Putamen (tissue), 1 donor: ENCODE measurements at places on chromosomes 7 and 10.

DNA sequence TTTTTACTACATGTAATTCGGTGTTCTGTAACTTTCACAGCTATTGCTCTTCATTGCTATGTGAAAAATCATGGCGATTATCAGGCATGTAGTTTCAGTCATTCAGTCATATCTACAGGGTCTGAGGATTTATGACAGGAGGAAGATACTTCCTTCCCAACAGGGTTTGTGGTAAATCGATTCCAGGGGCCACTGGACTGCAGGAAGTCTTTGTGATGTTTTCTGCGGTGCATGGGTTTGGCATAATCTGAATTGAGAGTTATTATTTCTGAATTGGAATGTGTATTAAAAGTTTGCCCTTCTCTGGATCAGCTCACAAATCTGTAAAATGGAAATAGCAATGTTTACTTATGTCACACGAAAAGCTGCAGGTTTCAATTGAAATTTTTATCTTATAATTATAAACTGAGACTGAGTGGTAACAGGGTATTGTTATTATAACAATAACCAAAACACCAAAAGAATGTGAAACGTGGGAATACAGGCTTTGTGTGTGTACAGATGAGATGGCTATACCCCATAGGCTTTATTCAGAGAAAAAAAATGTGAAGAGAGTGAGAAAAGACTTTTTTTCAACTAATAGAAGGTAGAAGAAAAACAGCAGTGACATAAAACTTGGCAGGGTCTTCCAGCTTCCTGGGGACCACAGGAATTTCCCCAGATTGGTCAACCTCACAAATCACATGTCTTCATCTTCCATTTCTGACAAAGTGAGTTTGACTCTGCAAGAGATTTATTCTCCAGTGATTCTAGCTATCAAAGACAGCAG, 307.7 kb upstream of the NFE2L3 start:
- no peak for DNase-seq

DNA sequence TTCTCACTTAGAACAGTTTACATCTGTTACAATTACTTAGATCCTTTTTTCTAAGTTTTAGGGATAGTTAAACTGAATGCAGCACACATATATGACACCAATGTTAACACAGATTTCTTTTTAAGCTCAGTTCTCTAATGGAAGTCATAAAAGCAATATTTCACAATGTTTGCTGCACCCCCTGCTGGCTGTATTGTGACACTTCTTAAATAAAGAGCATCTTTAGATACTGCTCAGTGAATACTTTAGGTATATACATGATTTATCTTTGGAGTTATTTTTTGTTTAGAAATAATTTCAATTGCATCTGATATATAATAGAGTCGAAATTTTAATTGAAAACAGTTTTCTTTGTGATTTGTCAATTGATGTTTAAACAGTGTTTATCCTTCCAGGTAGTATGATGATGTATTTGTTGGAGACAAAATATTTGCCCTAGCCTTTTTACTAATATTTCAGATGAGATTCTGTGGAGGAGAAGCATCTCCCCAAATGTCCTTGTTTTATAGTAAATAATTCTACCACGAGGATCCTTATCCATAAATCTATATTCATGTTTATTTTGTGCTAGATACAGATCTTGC, 174.4 kb downstream of the ST7 start:
- DNase-seq, result peak; percentile 46

- peak; percentile 85 for DNase-seq
Measured at GRCh38 chr10:92242910-92243671, 47.8 kb downstream of the CPEB3 start.

GRCh38 chr10:27625452-27626211, 120.0 kb downstream of the MKX start:
- no peak for DNase-seq

DNA sequence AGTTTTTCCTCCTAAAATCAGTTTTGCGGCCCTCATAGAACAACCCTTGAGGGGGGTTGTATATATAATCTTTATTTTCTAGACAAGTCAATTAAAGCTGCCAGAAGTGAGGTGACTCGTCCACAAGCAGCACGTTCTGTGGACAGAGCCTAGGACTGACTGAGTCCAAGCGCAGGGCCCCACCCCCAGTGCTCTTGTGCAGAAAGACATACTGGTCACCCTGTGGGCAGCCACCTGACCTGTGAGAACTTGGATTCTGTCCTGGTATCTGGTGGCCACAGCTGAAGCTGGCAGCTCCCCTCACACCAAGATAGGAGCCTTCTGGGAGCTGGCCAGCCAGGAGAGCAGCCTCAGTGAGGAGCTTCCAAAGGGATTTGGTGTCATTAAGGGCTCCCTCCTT, 89.3 kb downstream of the GRK5 start:
- no peak for DNase-seq

DNA sequence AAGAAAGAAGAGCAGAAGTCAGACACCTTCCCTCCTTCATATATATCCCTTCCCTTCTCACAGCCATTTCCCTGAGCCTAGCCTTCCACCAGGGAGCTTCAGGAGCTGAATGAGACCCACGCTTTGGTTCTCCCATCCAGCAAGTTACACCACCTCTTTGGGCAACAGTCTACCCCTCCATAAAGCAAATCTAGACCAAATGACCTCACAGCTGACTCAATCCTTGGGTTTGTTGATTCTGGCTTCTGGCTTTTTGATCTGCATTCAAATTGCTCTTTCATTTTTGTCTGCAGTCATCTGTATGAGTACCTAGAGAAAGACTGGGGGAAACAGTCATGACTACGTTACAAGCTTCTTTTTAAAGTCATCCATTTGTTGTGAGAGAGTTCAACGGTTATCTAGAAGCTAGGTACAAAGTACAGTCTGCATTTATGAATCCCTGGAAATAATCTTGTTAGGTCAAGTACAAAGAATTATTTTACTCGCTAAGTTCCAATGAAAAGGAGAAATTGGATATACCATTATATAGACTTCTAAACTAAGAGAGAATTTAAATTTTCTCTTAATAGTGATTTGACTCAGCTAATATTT, 86.3 kb downstream of the RAB11FIP2 start:
- DNase-seq, result no peak

GRCh38 chr7:140232957-140233917, 56.5 kb upstream of the KDM7A start:
- DNase-seq, result no peak

DNA sequence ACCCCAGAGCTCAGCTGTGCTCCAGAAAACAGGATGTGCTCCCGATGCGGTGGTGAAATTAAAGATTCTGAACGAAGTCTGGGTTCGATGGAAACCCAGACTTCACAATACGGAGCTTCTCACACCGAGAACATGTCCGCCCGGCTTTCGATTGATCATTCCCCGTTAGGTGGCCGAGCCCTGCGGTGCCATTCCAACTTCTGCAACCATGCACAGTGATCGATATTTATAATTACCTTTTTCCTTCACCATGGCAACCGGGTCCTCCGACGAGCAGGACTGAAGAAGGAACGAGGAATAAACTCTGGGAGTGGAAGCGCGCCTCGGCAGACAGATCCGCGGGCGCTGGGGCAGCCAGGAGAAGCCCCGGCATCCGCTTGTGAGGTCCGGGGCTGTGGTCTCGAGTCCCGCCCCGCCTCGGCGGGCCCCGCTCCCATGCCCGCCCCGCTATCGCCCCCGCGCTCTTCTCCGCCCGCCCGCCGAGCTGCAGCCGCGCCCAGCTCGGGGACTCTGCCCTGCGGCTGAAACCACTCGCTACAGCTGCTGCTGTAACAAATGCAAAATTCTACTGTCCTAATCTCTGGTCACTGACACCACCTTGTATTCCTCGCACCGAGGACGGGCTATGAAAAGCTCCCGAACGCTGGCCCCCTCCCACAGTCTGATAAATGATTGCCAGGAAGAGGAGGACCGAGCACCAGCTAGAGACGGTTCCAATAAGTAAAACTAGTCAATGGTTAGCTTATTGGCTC, 26.2 kb downstream of the ABLIM1 start:
- DNase-seq, result no peak

DNA sequence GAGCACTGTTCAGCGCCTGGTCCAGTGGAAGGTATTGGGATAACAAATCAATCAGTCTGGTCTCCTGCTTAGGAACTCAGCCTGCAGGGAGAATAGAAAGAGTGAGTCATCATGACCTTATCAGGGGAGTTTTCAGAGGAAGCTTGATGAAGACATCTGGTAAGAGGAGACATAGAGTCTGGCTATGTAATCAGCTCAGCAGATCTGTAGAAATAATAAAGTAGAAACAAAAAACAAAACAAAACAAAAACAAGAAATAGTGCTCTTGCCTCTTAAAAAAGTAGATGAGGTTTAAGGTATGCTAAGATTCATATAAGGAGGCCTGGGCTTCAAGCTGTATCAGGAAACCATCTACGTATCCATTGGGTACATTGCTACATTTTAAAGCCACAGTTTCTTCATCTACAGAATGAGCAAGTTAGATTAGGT, 14.4 kb downstream of the TAS2R41 start:
- no peak for DNase-seq

- no peak for DNase-seq
Measured at GRCh38 chr7:151470711-151471110, 30.8 kb upstream of the CRYGN start.

DNA sequence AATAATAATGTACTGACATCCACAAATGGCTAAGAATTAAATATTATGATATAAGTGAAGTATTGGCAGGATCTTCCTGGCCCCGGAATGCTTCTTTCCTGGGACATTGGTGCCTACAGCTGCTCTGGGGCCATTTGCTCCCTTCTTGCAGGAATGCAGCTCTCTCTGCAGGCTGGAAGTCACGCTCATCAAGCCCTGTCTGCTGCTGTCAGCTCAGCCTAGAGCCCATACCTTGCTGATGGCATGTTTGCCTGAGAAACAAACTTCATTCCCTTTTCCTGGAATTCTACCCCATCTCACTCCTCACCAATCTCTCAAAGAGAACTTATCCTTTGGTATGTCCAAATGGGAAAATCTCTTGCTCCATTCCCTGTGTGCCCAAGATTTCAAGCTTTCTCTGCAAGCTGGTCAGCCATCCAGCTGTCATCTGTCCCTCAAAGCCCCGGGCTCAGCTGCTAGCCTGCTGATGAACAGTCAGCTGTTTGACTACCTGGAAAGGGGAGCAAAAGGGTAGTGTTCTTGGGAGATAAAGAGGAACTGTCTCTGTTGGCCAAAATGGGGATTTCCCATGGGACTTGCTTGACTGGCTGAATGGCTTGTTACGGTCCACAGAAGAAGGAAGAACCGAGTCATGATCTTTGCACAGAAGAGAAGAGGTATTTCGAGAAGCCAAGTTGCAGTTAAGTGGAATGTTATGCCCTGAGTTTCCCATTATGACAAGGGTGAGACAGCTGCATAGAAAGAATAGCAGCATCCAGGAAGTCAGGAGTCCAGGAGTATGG, 12.0 kb upstream of the RASSF4 start:
- no peak for DNase-seq

DNA sequence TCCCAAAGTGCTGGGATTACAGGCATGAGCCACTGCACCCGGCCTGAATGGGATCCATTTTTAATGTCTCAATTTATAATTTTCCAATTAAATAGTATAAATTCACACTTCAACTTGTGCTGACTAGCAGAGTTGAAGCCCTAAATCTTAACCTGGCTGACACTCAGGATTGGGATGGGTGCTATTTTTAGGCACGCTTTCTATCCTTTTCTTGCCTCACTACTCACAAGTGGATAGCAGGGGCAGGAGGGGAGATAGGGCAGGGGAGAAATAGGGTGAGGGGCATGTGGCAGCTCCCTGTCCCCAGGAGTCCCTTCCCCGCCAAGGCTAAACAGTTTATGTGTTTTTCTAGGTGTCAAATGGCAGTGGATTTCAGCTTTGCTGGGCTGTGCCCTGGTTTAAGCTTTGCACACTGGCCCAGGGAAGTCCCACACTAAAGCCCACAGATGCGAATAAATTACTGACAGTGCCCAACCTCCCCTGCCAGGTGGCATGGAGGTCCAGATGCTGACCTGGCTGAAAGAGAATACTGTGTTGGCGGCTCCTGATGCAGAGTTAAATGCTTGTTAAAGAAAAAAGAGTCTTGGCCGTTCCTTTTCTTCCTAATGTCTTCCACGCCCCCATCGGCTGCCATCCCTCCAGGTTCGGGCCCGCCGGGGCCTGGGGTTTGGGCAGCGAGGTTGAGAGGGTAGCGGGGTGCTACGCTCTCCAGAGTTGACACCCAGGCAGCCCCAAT, 36.2 kb upstream of the EFCAB10 start:
- DNase-seq, result no peak

DNA sequence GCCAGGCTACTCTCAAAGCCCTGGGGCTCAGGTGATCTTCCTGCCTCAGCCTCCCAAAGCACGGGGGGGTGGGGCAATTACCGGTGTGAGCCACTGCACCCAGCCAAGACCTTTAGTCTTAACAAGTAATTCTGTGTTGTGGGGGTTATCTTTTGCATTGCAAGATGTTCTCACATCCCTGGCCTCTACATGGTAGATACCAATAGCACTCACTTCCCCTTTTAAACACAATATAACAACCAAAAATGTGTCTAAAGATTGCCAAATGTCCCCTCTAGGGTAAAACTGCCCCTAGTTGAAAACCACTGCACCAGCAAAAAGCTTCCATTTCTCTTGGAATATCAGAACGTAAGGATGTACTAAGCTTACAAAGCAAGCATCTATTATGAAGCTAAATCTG, 225.0 kb downstream of the CTNNA3 start:
- DNase-seq, result no peak

GRCh38 chr10:5905854-5906507, 15.9 kb downstream of the FBH1 start:
- DNase-seq, result no peak

DNA sequence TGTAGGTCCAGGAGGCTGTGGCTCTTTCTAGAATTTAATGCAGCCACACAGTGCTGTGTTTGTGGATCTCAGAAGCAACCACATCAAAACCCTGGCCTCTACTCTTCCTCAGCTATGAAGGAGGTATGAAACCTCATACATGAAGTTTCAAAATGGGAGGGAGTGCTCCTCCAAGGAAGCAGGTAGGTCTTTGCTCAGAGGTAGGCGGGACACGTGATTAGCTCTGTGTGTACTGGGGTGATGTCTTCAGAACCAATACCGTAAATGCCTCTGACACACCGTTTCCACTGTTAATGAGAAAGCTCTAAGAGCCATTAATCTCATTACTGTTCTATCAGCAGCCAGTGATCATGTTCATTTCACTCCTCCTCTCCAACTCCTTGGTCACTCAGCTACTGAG, 126.1 kb downstream of the PLXNA4 start:
- no peak for DNase-seq

- DNase-seq, result no peak
Measured at GRCh38 chr10:107665459-107665858, 501.0 kb upstream of the SORCS1 start.

DNA sequence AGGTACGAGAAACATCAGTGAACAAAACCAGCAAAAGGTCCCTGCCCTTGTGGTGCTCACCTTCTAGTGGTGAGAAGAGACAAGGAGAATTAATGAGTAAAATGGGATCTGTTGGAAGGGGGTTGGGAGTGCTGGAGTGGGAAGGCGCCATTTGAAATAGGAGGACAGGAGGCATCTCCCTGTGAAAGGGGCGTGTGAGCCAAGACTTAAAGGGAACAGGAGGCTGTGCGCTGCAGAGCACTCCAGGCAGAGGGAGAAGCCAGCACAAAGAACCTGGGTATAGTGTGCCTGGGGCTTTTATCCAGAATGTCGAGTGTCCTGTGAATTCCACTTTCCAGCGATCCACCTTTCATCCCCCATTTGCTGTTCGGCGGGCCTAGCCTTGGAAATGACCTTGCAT, 497.9 kb upstream of the GALNT17 start:
- DNase-seq, result no peak

- DNase-seq, result no peak
Measured at GRCh38 chr7:107014387-107015023, 30.0 kb upstream of the PRKAR2B start.

GRCh38 chr7:143494622-143495021, 16.9 kb downstream of the TAS2R41 start:
- no peak for DNase-seq
